ENCODE measurements at places on chromosomes 7 and 10.

- no peak for DNase-seq
These were observed 21.1 kb downstream of the MKRN1 start for GRCh38 chr7:140458201-140458600.

DNA sequence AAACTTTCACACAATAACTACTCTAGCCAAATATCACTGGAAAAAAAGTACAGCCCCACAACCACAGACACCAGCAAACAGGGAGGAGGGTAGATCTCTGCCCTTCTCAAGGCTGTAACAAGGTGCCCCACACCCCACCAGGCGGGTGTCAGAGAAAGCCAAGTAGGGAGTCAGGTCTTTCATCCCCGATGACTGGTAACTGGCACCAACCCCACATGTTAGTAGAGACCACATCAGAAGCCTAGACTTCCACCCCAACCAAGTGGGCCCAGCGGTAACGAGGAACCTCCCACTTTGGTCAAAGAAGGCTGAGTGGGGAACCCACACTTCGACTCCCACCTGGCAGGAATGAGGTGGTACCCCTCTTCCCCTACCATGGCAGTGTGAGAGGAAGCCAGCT, 16.4 kb upstream of the RUFY2 start:
- no peak for DNase-seq

DNA sequence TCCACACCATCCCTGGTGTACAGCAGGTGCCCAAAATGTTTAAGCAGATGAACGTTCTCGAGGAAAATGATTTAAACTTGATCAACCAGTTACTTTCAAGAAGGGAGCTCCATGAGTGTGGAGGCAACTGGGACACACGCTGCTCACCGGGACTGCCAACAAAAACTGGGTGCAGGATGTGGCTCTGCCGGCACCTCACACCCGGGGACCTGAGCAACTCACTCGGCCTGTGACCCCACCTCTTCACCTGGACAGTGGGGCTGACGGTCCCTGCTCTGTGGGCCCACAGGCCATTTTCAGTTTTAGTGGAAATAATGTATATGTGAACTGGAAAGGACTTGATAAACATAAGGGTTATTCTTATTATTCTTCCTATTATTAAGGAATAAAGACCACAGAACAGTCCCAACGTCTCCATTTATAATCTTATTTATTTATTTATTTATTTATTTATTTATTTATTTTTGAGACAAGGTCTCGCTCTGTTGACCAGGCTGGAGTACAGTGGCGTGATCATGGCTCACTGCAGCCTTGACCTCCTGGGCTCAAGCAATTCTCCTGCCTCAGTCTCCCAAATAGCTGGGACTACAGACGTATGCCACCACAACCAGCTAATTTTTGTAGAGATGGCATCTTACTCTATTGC, 60.6 kb downstream of the RGS10 start:
- no peak for DNase-seq

GRCh38 chr7:6293202-6293601, 20.8 kb upstream of the CYTH3 start:
- DNase-seq = no peak

DNA sequence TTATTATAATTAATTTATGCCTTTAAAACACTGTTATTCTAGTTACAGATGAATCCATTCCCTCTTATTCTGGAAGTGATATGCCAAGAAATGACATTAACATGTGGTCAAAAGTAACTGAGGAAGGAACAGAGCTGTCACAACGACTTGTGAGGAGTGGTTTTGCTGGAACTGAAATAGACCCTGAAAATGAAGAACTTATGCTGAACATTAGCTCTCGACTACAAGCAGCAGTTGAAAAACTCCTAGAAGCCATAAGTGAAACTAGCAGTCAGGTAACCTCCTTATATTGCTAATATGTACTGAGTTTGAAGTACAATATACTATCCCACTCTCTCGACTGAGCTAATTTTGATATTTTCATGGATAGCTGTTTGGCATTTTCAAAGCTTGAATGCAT, 81.6 kb downstream of the CYP51A1 start:
- no peak for DNase-seq

GRCh38 chr7:7114575-7115291, 67.6 kb upstream of the C1GALT1 start:
- DNase-seq = no peak
